Upper lobe of right lung (tissue), 1 donor: ENCODE measurements at places on chromosomes 2 and 18. TPM values are rescaled to one million over a fixed set of nuclear protein-coding genes. Genes with fewer than 3 reads are reported as not detected.

ANKRD30BL gene
- not detected for total RNA-seq

CCDC142 gene
- total RNA-seq = 16.1 TPM

ADD2 gene
- 1.4 TPM for total RNA-seq

ACMSD gene
- not detected for total RNA-seq

ELP2 gene
- total RNA-seq = 69.0 TPM

FRZB gene
- total RNA-seq = 14.0 TPM

GRCh38 chr2:146964494-146964893 is 880.3 kb upstream of the ACVR2A start:
- no peaks in the 10 kb centered on the region for H3K36me3 ChIP-seq
- DNase-seq = no peak
- H3K27ac ChIP-seq = no peak overlapping the region

- no peaks in the 10 kb centered on the region for H3K27me3 ChIP-seq
- DNase-seq = no peak
- no peak overlapping the region for H3K4me3 ChIP-seq
- no peaks in the 10 kb centered on the region for H3K36me3 ChIP-seq
These were observed 322.2 kb upstream of the DDX18 start for GRCh38 chr2:117492209-117492851.

DNA sequence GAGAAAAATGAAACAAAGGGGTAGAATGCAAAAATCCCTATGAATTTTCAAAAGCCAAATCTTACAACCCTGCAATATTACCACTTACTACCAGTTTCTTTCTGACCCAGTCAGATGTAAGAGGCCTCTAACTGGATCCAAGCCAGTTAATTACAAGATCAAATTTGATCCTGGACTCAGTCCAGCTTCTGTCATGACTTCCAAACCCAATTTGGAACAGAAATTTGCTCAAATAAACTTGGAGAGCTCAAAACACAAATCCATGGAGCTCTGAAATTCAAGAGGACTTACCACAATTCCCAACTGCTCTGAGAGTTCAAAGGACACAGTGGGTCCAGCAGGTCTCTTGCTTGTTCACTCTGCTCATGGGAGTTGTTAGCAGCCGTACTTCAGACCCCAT is 1271.7 kb upstream of the SLC39A10 start:
- H3K4me1 ChIP-seq = no peaks in the 10 kb centered on the region
- no peak overlapping the region for H3K27ac ChIP-seq
- no peak for DNase-seq
- H3K4me3 ChIP-seq = no peak overlapping the region
- H3K36me3 ChIP-seq = no peaks in the 10 kb centered on the region

GRCh38 chr18:57422313-57422872 is 12.8 kb upstream of the ONECUT2 start:
- no peaks in the 10 kb centered on the region for H3K36me3 ChIP-seq
- no peaks in the 10 kb centered on the region for H3K4me1 ChIP-seq
- no peak overlapping the region for H3K27ac ChIP-seq
- peaks cover 32% of the 10 kb centered on the region for H3K27me3 ChIP-seq

- H3K36me3 ChIP-seq = no peaks in the 10 kb centered on the region
- H3K27me3 ChIP-seq = no peaks in the 10 kb centered on the region
- no peak for DNase-seq
- H3K27ac ChIP-seq = no peak overlapping the region
These were observed 80.1 kb upstream of the CREB1 start for GRCh38 chr2:207449642-207450165.

GRCh38 chr18:23317975-23318675 is 135.0 kb upstream of the RIOK3 start:
- H3K4me1 ChIP-seq = no peaks in the 10 kb centered on the region
- DNase-seq = no peak
- no peaks in the 10 kb centered on the region for H3K36me3 ChIP-seq
- H3K4me3 ChIP-seq = no peak overlapping the region
- H3K27ac ChIP-seq = no peak overlapping the region

DNA sequence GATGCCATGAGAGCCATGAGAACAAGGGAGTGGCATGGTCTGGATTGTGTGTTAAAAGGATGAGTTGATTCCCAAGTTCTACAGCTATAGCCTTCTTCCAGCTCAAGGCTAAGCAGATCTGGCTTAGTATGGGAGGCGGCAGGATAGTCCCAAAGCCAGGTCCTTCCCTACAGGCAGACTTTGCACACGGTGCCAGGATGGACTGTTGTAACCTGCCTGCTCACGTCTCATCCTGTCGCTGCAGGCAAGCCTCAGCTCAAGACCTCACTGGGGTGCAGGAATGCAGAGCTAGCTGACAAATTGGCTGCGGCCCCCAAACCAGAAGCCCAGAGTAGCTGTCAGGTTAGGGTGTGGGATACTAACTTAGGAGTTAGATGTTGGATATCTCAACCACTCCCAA is 28.8 kb upstream of the IGFBP5 start:
- H3K27ac ChIP-seq = no peak overlapping the region
- no peak overlapping the region for H3K4me3 ChIP-seq
- H3K27me3 ChIP-seq = no peaks in the 10 kb centered on the region

DNA sequence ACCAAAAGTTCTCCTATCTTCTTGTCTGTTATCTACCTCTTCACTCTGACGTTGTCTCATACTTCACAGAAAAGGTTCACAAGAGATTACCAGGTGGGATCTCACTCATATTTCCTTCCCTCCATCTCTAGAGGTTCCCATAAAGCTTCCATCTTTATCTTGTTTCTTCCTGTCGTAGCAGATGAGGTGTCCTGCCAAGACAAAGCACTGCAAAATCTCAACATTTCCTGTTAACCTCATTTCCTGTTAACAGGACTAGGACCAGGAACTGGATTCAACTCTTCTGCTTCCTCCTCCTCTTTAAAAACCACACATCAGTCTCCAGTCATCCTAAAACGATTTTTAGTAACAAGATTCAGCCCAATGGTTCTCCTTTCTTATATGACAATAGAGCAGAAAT is 512.8 kb upstream of the NRP2 start:
- H3K27me3 ChIP-seq = no peaks in the 10 kb centered on the region
- H3K4me3 ChIP-seq = no peak overlapping the region
- H3K27ac ChIP-seq = no peak overlapping the region
- H3K4me1 ChIP-seq = no peaks in the 10 kb centered on the region
- DNase-seq = no peak
- no peaks in the 10 kb centered on the region for H3K36me3 ChIP-seq

DNA sequence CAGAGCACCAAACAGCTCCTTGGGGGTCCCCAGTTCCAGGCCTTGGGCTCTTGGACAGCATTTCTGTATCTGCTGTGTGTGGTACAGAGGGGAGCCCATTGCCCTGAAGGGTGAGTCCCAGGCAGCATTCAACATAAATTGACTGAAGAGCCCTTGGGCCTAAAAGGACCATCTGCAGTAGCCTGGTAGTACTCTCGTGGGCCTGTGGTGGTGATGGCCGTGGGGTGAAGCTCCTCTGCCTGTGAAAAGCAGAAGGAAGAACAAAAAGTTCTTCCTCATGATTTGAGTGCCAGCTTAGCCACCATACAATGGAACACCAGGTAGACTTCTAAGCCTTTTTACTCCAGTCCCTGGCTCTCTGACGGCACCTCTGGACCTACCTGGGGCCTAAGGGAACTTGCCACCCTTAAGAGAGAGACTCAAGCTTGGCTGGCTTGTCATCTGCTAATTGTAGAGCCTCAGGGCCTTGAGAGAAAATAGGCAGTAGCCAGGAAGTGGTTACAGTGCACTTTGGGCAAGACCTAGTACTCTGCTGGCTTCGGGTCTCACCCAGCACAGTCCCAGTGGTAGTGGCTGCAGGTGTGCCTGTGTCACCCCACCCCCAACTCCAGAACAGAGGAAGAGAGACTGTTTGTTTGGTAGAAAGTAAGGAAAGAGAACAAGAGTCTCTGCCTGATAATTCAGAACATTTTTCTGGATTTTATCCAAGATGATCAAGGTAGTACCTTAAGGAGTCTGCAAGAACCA is 84.6 kb upstream of the CERS6 start:
- H3K36me3 ChIP-seq = no peaks in the 10 kb centered on the region

GRCh38 chr2:10412380-10412779 is 35.7 kb downstream of the ODC1 start:
- no peak overlapping the region for H3K4me3 ChIP-seq
- no peak overlapping the region for H3K27ac ChIP-seq
- H3K36me3 ChIP-seq = peaks cover 9% of the 10 kb centered on the region
- peaks cover 23% of the 10 kb centered on the region for H3K4me1 ChIP-seq
- no peaks in the 10 kb centered on the region for H3K27me3 ChIP-seq
- DNase-seq = no peak

DNA sequence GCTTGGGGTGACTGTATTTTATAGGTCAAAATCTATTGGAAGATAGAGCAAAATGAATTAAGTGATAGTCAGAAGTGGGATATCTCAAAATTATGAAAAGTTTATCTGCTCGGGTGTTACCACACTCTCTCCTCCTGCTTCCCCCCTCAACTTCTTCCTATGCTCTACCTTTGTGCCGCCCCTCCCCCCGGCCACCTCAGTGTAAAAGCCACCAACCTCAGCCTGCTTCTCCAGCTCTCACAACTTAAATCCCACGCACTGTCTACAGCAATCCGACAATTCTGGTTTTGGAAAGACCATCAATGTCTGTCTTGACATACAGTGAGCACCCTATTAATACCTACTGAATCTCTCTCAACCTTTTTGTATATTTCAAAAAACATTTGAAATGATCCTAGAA is 164.6 kb downstream of the DCC start:
- no peaks in the 10 kb centered on the region for H3K36me3 ChIP-seq
- no peaks in the 10 kb centered on the region for H3K4me1 ChIP-seq
- H3K27me3 ChIP-seq = no peaks in the 10 kb centered on the region
- no peak for DNase-seq
- no peak overlapping the region for H3K27ac ChIP-seq

GRCh38 chr2:131092458-131093005 is 728 bp downstream of the FAM168B start:
- peaks cover 22% of the 10 kb centered on the region for H3K4me1 ChIP-seq
- H3K36me3 ChIP-seq = peaks cover 16% of the 10 kb centered on the region
- H3K27ac ChIP-seq = peak overlapping the region; percentile 89
- no peak for DNase-seq
- H3K27me3 ChIP-seq = no peaks in the 10 kb centered on the region

- peak; percentile 96 for DNase-seq
- peak overlapping the region; percentile 95 for H3K27ac ChIP-seq
- peak overlapping the region; percentile 67 for H3K4me3 ChIP-seq
- H3K36me3 ChIP-seq = no peaks in the 10 kb centered on the region
- H3K4me1 ChIP-seq = peaks cover 16% of the 10 kb centered on the region
- no peaks in the 10 kb centered on the region for H3K27me3 ChIP-seq
These were observed 3.9 kb upstream of the SPRED2 start for GRCh38 chr2:65436169-65436823.

GRCh38 chr2:122390406-122390805 is 635.0 kb downstream of the TSN start:
- H3K27me3 ChIP-seq = no peaks in the 10 kb centered on the region
- no peaks in the 10 kb centered on the region for H3K4me1 ChIP-seq
- no peak overlapping the region for H3K4me3 ChIP-seq
- no peaks in the 10 kb centered on the region for H3K36me3 ChIP-seq
- no peak for DNase-seq
- H3K27ac ChIP-seq = no peak overlapping the region

DNA sequence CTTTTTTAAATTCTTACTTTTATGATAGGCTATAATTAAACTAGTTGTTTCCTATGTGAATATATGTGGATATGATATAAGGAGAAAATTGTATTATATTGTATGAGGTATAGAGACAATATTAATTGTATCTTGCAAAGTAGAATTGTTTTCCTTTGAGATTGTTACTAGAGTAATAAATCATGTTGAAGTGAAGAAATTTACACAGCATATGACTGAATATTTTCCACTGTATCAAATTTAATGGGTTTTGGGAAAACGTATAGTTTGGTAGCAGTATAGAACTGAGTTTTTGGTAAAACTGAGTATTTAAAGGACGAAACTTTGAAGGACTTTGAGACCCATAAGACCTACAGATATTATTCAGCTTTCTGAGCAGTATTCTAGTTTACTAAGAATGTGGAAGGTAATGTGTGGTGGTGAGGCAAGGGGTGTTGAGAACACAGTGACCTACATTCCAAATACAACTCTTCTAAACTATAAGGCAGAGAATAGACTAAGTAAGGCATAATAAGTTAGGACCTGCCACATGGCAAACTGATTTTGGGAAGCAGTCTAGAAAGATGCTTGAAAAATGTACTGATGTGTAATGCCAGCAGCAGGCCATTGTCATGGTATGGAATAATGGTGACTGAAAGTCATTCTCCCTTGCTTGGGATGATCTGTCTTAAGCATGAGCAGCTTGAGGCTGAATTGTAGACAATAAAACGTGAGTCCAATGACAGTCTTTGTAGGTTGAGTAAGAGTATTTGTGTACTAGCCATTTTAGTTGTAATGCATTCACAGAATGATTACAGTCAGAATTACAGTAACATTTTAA is 29.6 kb downstream of the PKP4 start:
- H3K27ac ChIP-seq = no peak overlapping the region
- H3K36me3 ChIP-seq = no peaks in the 10 kb centered on the region
- no peak for DNase-seq

- no peak overlapping the region for H3K27ac ChIP-seq
- no peaks in the 10 kb centered on the region for H3K27me3 ChIP-seq
- no peaks in the 10 kb centered on the region for H3K36me3 ChIP-seq
- no peak for DNase-seq
- H3K4me3 ChIP-seq = no peak overlapping the region
These were observed 269.7 kb upstream of the DCC start for GRCh38 chr18:52070291-52070756.

- H3K36me3 ChIP-seq = no peaks in the 10 kb centered on the region
- H3K27me3 ChIP-seq = no peaks in the 10 kb centered on the region
- peaks cover 6% of the 10 kb centered on the region for H3K4me1 ChIP-seq
These were observed 425.4 kb downstream of the TGIF1 start for GRCh38 chr18:3875376-3875775.

DNA sequence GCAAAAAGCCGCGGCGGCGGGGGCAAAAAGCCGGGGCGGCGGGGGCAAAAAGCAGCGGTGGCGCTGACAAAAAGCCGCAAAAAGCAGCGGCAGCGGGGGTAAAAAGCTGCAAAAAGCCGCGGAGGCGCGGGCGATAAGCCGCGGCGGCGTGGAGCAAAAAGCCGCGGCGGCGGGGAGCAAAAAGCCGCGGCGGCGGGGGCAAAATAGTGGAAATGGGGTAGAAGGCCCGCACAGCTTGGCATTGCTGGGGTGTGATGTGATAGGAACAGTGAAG is 450.1 kb downstream of the ANKRD30B start:
- no peaks in the 10 kb centered on the region for H3K4me1 ChIP-seq
- H3K27me3 ChIP-seq = peaks cover 17% of the 10 kb centered on the region
- peak overlapping the region; percentile 8 for H3K4me3 ChIP-seq
- no peak overlapping the region for H3K27ac ChIP-seq

- peaks cover 6% of the 10 kb centered on the region for H3K36me3 ChIP-seq
- H3K27ac ChIP-seq = no peak overlapping the region
- peaks cover 32% of the 10 kb centered on the region for H3K27me3 ChIP-seq
- DNase-seq = no peak
- peaks cover 23% of the 10 kb centered on the region for H3K4me1 ChIP-seq
These were observed 11.1 kb downstream of the NR4A2 start for GRCh38 chr2:156321243-156321904.

GRCh38 chr2:104852090-104852666 is 1.7 kb upstream of the POU3F3 start:
- H3K4me1 ChIP-seq = peaks cover 19% of the 10 kb centered on the region
- H3K27ac ChIP-seq = no peak overlapping the region
- H3K4me3 ChIP-seq = peak overlapping the region; percentile 32

- no peaks in the 10 kb centered on the region for H3K4me1 ChIP-seq
- no peak overlapping the region for H3K4me3 ChIP-seq
- no peak for DNase-seq
- H3K27me3 ChIP-seq = no peaks in the 10 kb centered on the region
- H3K36me3 ChIP-seq = no peaks in the 10 kb centered on the region
These were observed 40.0 kb downstream of the MERTK start for GRCh38 chr2:111938392-111938791.

- H3K4me3 ChIP-seq = no peak overlapping the region
- no peak overlapping the region for H3K27ac ChIP-seq
- H3K27me3 ChIP-seq = no peaks in the 10 kb centered on the region
- H3K36me3 ChIP-seq = no peaks in the 10 kb centered on the region
These were observed 136.3 kb downstream of the OLA1 start for GRCh38 chr2:174112073-174112472.
